ENCODE measurements at places on chromosomes 6 and 20.
A peak's percentile ranks its signal among the peaks of the same experiment; 100 is the strongest.

- DNase-seq: no peak
These were observed 175.4 kb downstream of the SIM1 start for GRCh38 chr6:100289285-100289684.

GRCh38 chr20:19761841-19762240, 3.8 kb downstream of the RIN2 start:
- DNase-seq: no peak

DNA sequence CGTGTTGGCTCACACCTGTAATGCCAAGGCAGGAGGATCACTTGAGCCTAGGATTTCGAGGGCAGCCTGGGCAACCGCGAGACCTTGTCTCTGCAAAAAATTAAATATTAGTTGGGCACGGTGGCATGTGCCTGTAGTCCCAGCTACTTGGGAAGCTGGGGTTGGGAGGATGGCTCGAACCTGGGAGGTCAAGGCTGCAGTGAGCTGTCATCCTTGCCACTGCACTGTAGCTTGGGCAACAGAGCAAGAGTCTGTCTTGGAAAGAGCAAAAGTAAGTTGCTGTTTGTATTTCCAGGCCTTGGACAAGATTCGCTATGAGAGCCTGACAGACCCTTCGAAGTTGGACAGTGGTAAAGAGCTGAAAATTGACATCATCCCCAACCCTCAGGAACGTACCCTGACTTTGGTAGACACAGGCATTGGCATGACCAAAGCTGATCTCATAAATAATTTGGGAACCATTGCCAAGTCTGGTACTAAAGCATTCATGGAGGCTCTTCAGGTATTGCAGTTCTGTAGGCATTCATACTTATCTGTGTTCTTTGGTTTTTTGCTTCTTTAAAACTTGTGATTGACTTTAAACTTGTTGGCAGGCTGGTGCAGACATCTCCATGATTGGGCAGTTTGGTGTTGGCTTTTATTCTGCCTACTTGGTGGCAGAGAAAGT, 2.3 kb downstream of the HSP90AB1 start:
- no peak for DNase-seq

DNA sequence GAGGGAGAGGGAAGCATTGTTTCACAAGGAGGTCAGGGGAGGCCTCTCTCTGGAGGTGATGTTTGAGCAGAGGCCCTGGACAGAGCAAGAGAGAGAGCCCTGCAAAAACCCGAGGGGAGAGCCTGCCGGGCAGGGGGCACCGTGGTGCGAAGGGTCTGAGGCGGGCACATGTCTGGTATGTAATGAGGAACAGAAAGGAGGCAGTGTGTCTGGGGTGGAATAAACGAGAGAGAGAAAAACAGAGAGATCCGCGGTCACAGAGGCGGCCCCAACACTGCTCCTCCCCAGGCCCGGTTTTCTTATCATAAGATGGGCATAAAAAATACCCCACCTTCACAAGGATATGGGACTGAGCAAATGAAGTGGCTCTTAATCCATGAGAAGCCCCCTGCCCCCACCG, 119.2 kb downstream of the PREX1 start:
- no peak for DNase-seq

DNA sequence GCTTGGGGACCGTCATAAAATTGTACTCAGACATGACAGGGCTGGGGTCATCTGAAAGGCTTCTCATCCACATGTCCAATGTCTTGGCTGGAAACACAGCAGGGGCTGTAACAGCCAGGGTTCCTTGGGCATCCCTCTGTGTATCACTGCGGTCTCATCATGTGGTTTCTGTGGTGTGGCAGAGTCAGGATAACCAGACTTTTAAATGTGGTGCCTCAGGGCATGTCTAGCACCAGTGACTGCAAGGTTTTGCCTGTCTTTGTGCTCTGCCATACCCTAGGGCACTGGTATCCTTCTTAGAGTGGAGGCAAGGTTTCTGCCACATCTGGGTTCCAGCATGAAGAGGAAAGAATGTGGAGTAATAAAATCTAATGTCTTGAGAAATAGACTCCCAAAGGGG, 124.2 kb downstream of the PLEKHG1 start:
- DNase-seq: no peak

- no peak for DNase-seq
These were observed 32.4 kb downstream of the OR5V1 start for GRCh38 chr6:29336269-29336668.

GRCh38 chr6:89048985-89049384, 31.6 kb upstream of the PNRC1 start:
- no peak for DNase-seq

- no peak for DNase-seq
These were observed 8.5 kb downstream of the RBM24 start for GRCh38 chr6:17289630-17290061.

GRCh38 chr6:157563611-157564284, 182.8 kb downstream of the ZDHHC14 start:
- no peak for DNase-seq

DNA sequence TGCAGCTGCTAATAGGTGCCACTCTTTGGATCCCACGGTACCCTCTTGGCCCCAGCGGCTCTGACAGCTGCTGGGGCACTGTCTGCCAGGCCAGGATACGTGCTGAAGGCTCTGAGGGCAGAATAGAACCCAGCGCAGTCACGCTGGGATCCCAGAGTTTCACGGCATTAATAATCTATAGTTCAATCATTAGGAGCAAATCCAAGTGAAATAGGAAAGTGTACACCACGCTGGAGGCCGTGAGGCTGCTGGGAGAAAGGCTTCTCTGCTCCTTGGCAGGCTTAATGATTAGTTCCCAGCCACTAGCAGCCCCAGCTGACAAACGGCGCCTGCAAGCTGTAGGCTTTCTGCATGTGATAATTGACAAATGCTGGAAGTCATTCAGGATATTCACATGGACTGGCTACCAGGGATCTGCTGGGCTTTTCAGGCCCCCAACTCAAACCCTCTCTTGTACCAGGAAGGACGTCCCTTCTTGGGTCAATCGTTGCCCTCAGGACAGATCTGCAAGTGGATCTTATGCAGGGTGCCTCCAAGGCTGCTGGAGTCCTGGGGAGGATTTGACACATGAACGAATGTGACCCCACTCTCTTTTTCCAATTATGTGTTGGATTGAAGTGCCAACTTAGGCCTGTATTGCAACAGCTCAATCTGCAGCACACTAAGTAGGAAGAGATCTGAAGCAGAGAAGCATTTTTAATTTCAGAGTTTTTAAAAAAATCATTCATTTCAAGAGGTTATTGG, 50.1 kb upstream of the INSM1 start:
- DNase-seq: no peak

- DNase-seq: no peak
These were observed 76.9 kb downstream of the FIG4 start for GRCh38 chr6:109767961-109768360.

GRCh38 chr6:141463237-141463977, 669.3 kb upstream of the GJE1 start:
- no peak for DNase-seq

GRCh38 chr6:101263596-101263995, 129.9 kb upstream of the GRIK2 start:
- no peak for DNase-seq

GRCh38 chr6:63923139-63923739, 287.6 kb downstream of the PHF3 start:
- DNase-seq: peak; percentile 40

DNA sequence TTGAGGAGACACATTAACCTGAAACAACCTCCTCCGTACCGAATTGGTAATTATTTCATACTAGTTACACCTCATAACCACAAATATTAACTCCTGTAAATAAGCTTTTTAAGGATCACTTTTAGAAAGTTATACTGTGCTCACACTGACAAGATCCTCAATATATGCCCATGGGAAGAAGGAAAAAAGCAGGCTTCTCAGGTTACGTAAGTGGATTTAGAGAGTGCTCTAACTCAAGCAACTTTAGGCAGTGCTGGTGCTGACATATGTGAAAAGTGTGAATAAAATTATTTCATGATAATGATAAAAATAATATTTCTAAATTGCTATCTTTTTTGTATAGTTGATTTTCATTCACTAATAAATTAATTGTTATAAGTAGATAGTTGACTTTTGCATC, 76.1 kb downstream of the PRKN start:
- DNase-seq: no peak

- no peak for DNase-seq
These were observed 933 bp downstream of the SSR1 start for GRCh38 chr6:7311917-7312615.

- DNase-seq: no peak
These were observed 34.6 kb downstream of the RNF146 start for GRCh38 chr6:127301199-127301700.

- DNase-seq: no peak
These were observed 23.4 kb upstream of the HLA-DQB1 start for GRCh38 chr6:32689531-32690501.

- no peak for DNase-seq
These were observed 662 bp upstream of the CCR6 start for GRCh38 chr6:167122041-167122826.

DNA sequence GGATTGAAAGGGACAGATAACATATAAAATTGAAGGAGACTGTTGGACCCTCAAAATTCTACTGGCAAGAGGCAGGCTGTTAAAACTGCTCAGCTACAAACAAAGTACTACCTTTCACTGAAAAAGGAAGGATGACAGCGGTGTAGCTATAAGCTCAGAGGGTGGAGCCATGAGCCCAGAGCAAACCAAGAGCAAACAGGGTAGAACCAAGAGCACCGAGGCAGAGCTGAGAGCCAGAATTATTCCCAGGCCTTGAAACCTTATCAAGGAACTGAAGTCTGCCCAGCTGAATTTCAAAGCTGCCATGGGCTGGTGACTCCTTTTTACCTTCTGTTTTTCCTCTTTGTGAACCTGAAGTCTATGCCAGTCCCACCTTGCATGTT, 74.7 kb upstream of the SLC4A11 start:
- DNase-seq: no peak

GRCh38 chr6:69861986-69862385, 4.4 kb upstream of the COL19A1 start:
- DNase-seq: no peak

GRCh38 chr6:166721576-166721975, 94.5 kb upstream of the RPS6KA2 start:
- no peak for DNase-seq

- no peak for DNase-seq
These were observed 73.8 kb upstream of the CD93 start for GRCh38 chr20:23159947-23160318.

GRCh38 chr6:122734529-122735395, 44.8 kb upstream of the FABP7 start:
- no peak for DNase-seq

DNA sequence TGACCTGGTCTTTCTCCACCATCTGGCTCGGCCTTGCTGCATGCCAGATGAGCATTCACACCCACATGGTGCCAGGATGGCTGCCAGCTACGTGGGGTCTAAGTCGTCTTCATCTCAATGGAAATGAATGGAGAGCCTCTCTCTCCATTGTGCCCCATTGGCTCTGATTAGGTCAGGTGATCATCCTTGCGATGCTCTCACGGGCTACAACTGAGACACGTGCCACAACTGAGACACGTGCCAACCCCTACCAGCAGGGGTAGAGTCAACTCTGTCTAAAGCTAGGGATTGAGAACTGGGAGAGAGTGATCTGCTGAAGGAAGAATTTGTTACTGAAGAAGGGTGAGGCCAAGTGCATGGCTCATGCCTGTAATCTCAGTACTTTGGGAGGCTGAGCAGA, 67.3 kb upstream of the RALY start:
- no peak for DNase-seq

DNA sequence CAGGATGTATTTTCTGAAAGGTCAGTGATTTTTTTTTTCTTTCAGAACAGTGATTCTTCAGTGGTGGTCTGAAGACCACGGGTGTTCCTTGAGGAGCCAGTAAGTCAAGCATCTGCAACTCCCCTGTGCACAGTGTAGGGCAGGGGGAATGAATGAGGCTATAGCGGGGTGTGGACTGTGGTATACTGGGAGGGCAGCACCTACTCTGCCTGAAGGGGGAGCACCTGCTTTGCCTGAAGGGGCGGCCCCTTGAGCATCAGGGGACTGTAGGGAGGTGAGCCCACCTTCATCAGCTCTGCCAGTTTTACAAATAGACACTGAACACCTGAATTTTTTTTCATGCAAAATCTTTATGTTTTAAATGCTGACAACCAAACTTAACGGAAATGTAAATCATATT, 77.5 kb upstream of the RIPOR2 start:
- no peak for DNase-seq

GRCh38 chr20:14049111-14049510, 53.8 kb downstream of the MACROD2 start:
- DNase-seq: no peak

- no peak for DNase-seq
These were observed 2.8 kb upstream of the CEP43 start for GRCh38 chr6:166996406-166996805.

- no peak for DNase-seq
These were observed 51.0 kb upstream of the CEP162 start for GRCh38 chr6:84278321-84278998.

GRCh38 chr6:64259372-64259771, 623.8 kb downstream of the PHF3 start:
- no peak for DNase-seq

GRCh38 chr6:5626727-5627426, 365.6 kb downstream of the FARS2 start:
- no peak for DNase-seq

DNA sequence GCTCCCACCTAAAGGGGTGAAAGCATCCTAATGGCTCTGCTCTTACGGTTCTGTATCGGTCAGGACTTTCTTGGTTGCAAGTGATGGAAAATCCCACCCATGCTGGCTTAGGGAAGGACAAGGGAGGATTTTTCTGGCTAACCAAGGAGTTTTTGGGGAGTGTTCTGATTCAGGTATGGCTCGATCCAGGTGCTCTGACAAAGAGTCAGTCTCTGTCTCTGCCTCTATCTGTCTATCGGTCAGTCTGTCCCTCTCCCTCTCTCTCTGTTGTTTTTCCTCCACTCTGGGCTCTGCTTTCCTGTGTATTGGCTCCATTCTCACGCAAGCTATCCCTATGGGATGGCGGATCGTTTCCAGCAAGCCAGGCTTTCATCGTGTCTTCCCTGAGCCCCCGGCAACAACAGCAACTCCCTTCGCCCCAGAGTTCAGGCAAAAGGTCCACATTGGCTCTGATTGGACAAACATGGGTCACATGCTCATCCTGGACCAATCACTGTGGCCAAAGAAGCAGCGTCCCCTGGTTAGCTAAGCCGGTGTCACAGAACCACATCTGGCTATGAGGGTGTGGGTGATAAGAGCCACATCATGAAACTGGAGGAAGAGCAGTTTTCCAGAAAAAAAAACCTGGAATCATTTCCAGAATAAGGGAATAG, 160.3 kb downstream of the BMP7 start:
- peak; percentile 56 for DNase-seq

- DNase-seq: no peak
These were observed 87.7 kb upstream of the BEND3 start for GRCh38 chr6:107202876-107203468.

DNA sequence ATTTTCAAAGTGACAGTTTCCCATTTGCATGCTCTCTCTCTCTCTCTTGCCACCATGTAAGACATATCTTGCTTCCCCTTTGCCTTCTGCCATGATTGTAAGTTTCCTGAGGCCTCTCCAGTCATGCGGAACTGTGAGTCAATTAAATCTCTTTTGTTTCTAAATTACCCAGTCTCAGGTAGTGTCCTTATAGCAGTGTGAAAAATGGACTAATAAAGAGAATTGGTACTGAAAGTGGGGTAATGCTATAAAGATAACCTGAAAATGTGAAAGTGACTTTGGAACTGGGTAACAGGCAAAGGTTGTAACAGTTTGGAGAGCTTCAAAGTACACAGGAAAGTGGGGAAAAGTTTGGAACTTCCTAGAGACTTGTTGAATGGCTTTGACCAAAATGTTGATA, 389.8 kb downstream of the GRIK2 start:
- no peak for DNase-seq

- DNase-seq: peak; percentile 66
These were observed 716 bp downstream of the SHPRH start for GRCh38 chr6:145963216-145964068.

- no peak for DNase-seq
These were observed 18.4 kb upstream of the LAMA4 start for GRCh38 chr6:112272799-112273198.
